ENCODE measurements at places on chromosomes 5 and 9.

- DNase-seq, result no peak
Measured at GRCh38 chr5:39076757-39077728, 2.8 kb upstream of the RICTOR start.

DNA sequence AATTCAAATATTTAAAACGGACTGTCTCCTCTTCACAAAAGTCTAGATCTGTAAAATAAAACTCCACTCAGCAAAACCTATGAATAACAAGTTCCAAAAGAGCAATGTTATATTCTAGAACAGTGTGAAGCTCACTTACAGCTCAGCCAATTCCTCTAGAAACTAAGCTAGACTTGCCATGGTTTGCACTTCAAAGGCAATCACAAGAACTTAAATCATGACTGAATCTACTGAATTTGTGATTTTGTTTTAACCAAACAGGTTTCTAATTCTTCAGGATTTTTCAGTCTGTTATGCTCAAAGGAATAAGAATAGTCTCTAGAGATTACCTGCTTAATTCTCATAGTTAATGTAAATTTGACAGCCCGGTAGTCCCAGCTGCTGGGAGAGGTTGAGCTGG lies 1.4 kb upstream of the PKD2L2 start:
- DNase-seq, result no peak

GRCh38 chr9:109118808-109119438 lies 824 bp downstream of the TMEM245 start:
- DNase-seq, result no peak

DNA sequence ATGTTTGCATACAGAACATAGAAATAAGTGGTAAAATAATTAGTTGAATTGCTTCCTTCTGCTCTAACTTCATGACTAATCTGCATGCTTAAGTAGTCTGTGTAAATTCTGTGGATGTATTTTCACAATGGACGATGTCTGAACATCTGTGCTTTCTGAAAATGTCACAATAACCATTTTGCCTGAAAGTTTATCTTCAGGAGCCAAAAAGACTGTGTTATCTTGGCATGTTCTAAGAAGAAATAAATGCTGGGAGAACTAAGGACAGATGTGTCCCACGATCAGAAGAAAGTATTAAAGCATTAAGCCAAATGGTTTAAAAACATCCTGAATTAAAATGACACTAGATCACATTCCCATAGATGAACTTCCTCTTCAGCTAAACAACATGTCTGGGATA lies 397.6 kb downstream of the SPOCK1 start:
- DNase-seq, result no peak

Measured in retina (tissue), 1 donor.